ENCODE measurements at places on chromosomes 7 and 10. TPM values are rescaled to one million over a fixed set of nuclear protein-coding genes. Genes with fewer than 3 reads are reported as not detected.

- H3K4me1 ChIP-seq: no peaks in the 10 kb centered on the region
- no peak overlapping the region for H3K4me3 ChIP-seq
- DNase-seq: no peak
- peaks cover 27% of the 10 kb centered on the region for H3K27me3 ChIP-seq
- no peaks in the 10 kb centered on the region for H3K36me3 ChIP-seq
These were observed 305.8 kb downstream of the KIF20B start for GRCh38 chr10:90007226-90007625.

GRCh38 chr7:2081526-2082135, 151.1 kb downstream of the MAD1L1 start:
- no peaks in the 10 kb centered on the region for H3K4me1 ChIP-seq
- no peaks in the 10 kb centered on the region for H3K27me3 ChIP-seq
- no peak for DNase-seq
- peaks cover 3% of the 10 kb centered on the region for H3K36me3 ChIP-seq
- no peak overlapping the region for H3K27ac ChIP-seq
- no peak overlapping the region for H3K4me3 ChIP-seq

DNA sequence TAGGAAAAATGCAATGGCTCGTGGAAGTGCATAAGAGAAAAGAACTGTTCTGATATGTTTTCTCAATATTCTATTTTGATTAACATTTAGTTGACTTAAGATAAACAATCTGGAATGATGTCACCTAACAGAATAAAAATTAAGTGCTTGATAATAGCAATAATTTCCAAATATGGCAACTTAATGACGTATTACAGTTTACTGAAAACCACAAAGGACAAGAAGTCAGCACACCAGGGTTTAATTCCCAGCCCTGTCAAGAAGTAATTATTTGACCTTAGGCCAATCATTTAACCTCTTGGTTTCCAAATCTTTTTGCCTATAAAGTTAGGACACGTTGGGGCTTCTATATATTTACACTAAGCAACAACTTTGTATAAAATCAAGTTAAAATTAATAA, 95.7 kb downstream of the CABCOCO1 start:
- H3K4me1 ChIP-seq: peaks cover 37% of the 10 kb centered on the region
- no peak for DNase-seq
- no peaks in the 10 kb centered on the region for H3K27me3 ChIP-seq
- H3K36me3 ChIP-seq: no peaks in the 10 kb centered on the region
- H3K4me3 ChIP-seq: no peak overlapping the region
- no peak overlapping the region for H3K27ac ChIP-seq

DNA sequence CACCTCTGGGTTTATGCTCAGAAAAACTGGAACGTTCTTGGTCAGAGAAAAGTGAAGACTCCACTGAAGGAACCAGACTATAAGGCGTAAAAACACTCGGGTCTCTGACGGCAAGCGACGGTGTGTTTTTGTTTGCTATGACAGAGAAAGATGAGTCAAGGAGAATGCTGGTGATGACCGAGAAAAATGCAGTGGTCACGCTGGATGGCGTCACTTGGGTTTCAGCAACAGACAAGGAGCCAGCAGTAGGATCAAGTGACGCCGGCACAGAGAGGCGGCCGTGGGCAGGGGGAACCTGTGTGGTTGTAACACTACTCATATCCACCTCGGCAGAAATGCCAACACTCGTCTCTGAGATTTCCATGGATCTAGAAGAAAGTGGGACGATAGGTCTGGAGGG, 63.4 kb downstream of the KIAA1549 start:
- H3K27ac ChIP-seq: no peak overlapping the region
- no peak for DNase-seq
- H3K27me3 ChIP-seq: peaks cover 10% of the 10 kb centered on the region
- no peak overlapping the region for H3K4me3 ChIP-seq

Gene MMP21
- not detected for total RNA-seq

Gene PRKAG2
- total RNA-seq: 13.5 TPM

Gene LMBR1
- 55.8 TPM for total RNA-seq

Gene CYP2E1
- total RNA-seq: 3.1 TPM

Measured in osteocyte (in vitro differentiated cells).